ENCODE measurements at places on chromosomes 5 and 9.

DNA sequence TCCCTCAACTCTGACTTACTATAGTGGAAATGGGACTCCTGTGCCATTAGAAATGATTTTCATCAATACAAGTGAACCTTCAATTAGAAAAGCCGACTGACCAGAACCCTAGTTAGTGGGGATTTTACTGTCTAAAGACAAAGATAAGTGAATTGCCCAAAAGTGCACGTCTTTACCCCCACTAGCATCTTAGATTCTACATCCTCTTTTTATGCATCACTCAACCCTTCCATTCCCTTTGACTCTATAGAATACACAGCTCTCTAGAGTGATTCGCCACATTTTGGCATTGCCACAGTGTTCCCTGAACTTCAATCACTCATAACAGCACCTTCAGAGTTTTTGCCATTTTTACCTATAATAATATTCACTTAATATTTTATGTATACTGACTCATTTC, 226.6 kb downstream of the EBF1 start:
- no peak overlapping the region for H3K27ac ChIP-seq
- no peaks in the 10 kb centered on the region for H3K4me1 ChIP-seq
- no peaks in the 10 kb centered on the region for H3K27me3 ChIP-seq
- no peak overlapping the region for H3K4me3 ChIP-seq

DNA sequence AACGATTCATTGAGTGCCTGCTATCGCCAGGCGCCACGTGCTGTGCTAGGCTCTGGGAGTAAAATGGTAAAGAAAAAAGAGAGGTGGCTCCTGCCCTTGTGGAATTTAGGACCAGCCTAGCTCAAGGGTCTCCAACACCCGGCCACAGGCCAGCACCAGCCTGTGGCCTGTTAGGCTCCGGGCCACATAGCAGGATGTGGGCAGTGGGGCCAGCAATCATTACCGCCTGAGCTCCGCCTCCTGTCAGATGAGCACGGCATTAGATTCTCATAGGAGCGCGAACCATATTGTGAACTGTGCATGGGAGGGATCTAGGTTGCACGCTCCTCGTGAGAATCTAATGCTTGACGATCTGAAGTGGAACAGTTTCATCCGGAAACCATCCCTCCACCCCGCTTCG, 1.5 kb downstream of the RMRP start:
- H3K27me3 ChIP-seq = no peaks in the 10 kb centered on the region
- peaks cover 37% of the 10 kb centered on the region for H3K4me1 ChIP-seq
- H3K27ac ChIP-seq = peak overlapping the region; percentile 98
- H3K4me3 ChIP-seq = no peak overlapping the region
- peaks cover 13% of the 10 kb centered on the region for H3K36me3 ChIP-seq

GRCh38 chr5:172733131-172733973, 37.6 kb downstream of the DUSP1 start:
- peaks cover 38% of the 10 kb centered on the region for H3K4me1 ChIP-seq
- no peak overlapping the region for H3K4me3 ChIP-seq
- no peaks in the 10 kb centered on the region for H3K36me3 ChIP-seq
- peak; percentile 96 for DNase-seq

DNA sequence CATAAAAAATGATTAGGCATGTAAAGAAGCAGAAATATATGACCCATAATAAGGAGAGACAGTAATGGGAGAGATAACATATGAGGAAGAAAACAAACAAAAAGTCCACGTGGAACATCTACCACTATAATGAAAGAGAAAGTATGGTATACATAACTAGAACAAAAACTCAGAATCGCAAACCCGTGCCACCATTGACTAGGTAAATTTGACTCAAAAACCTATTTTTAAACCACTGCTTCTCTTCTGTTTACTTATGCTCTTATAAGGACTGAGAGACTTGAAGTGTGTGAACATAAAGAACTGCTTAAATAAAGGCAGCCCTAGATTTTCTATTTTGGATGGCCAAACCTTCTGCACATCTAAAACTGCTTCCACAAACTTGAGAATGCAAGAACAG, 330.7 kb downstream of the CAAP1 start:
- no peaks in the 10 kb centered on the region for H3K27me3 ChIP-seq
- H3K4me3 ChIP-seq = no peak overlapping the region
- no peak for DNase-seq
- no peaks in the 10 kb centered on the region for H3K4me1 ChIP-seq
- no peaks in the 10 kb centered on the region for H3K36me3 ChIP-seq
- no peak overlapping the region for H3K27ac ChIP-seq

DNA sequence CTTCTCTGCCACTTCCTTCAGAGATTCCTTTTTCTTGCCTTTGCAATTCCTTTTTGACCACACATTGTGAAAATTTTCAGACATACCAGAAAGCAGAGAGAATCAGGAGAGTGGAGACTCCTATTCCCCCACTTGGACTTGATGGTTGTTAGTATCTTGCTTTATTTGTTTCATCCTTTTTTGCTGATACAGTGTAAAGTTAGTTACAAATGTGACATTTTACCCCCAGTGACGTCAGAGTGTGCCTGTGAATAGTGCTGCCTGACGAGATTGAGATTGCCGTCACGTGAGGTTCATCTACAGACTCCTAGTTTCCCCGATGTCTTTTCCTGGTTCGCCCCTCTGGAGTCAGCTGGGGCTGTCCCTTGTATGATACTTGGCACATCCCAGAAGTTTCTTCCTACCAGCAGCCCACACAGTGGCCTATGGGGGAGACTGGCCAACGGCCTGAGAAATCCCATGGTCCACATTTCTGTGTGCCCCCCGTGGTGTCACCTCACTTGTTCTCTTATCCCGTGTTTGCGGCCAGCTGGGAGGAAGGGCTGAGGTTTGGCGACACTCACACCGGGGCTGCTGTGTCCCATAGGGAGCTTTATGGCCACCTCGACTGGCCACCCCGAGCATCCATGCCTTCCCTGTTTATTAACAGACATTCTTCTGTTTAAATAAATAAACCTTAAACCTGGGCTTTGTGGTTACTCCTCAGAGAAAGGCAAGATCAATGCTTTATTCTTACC, 48.2 kb upstream of the CACNA1B start:
- no peaks in the 10 kb centered on the region for H3K27me3 ChIP-seq
- H3K36me3 ChIP-seq = peaks cover 42% of the 10 kb centered on the region
- no peak overlapping the region for H3K27ac ChIP-seq

DNA sequence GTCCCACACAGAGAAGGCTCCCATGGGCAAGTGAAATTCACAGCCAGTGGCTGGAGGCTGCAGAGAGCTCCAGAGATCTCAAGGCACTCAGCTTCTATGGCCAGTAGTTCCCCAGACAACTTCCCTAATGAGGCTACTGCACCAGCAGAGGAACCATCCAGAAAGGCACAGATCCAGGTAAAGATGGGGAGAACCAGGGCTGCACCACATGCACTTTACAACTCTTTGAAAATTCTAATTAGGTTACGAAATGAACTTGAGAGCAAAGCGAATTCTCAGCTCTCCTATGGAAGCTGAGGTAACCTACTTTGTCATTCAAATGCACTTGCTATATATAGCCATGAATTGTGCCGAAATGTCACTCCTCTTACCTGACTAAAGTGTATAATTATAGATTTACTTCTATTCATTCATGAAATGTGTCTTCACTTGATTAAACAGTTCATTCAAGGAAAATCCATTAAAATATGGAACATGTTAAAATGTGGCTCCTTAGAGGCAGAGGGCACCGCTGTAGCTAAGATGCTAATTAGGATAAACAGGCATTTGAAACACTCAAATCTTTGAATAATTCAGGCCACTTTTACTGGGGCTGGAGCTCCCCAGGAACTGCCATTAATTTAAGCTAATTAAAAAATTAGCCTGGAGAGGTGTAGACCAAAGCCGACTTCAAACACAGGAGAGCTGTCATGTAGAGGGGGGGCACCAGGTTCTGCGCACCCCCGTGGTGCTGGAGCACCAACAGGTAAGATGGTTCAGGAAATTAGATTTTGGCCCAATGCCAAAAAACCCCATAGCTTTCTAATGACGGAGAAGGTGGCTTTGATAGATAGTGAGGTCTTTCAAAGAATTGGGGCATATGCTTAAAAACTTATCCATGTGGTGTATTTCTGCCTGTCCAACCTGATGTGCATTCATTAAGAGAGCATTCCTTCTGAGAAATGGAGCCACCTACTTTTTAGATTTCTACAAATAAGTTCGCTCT, 204.1 kb downstream of the GABBR2 start:
- no peaks in the 10 kb centered on the region for H3K4me1 ChIP-seq
- H3K27me3 ChIP-seq = no peaks in the 10 kb centered on the region
- DNase-seq = no peak
- H3K27ac ChIP-seq = no peak overlapping the region

GRCh38 chr5:43674536-43674935, 71.6 kb downstream of the NNT start:
- H3K4me3 ChIP-seq = no peak overlapping the region
- DNase-seq = no peak
- no peaks in the 10 kb centered on the region for H3K36me3 ChIP-seq
- no peak overlapping the region for H3K27ac ChIP-seq
- no peaks in the 10 kb centered on the region for H3K4me1 ChIP-seq
- H3K27me3 ChIP-seq = no peaks in the 10 kb centered on the region

DNA sequence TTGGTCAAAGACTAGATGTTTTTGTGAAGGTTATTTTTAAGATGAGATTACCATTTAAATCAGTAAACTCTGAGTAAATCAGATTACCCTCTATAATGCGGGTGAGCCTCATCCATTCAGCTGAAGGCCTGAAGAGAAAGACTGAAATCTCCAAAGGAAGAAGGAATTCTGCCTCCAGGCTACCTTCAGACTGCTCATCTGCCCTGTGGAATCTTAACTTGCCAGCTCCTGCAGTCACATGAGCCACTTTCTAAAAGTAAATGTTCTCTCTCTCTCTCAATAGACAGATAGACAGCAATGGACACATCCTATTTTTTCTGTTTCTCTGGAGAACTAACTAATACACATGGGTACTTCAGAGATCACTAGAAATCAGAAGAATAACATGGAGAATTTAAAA, 182.8 kb downstream of the CFAP90 start:
- no peaks in the 10 kb centered on the region for H3K27me3 ChIP-seq
- no peak overlapping the region for H3K27ac ChIP-seq
- H3K36me3 ChIP-seq = no peaks in the 10 kb centered on the region
- H3K4me1 ChIP-seq = no peaks in the 10 kb centered on the region
- no peak overlapping the region for H3K4me3 ChIP-seq

DNA sequence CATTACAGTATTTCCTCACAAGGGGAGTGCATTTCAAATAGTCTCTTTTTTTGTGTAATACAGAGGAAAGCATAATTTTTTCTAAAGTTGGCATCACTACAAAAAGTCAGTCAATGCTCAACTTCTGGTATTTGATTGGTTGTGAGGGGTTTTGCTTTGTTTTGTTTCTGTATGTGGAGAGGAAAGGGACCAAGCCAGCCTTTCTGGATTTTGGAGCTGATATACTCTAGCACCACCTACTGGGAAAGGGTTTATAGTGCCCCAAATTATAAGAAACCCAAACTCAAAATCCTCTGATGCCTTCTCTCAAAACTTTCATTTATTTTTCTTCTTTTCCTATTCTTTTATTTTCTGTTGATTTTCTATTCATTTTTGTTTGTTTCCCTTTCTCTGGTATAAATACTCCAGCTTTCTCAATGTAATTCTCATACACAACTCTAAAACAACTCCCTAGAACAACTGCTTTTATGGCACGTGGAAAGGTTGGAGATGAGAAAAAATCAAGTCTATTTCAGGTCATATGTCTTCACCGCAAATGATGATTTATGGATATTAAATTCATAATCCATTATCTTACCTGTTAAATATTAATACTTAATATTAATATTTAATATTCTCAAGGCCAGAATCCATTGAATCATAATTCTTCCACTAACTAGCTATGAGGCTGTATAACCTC, 69.5 kb upstream of the ANXA1 start:
- no peaks in the 10 kb centered on the region for H3K36me3 ChIP-seq
- H3K27ac ChIP-seq = peak overlapping the region; percentile 32
- H3K27me3 ChIP-seq = no peaks in the 10 kb centered on the region
- no peak overlapping the region for H3K4me3 ChIP-seq
- DNase-seq = no peak

GRCh38 chr5:134465816-134466240, 54.1 kb upstream of the CDKN2AIPNL start:
- H3K27me3 ChIP-seq = no peaks in the 10 kb centered on the region
- peak overlapping the region; percentile 54 for H3K4me3 ChIP-seq
- H3K36me3 ChIP-seq = no peaks in the 10 kb centered on the region
- peak overlapping the region; percentile 98 for H3K27ac ChIP-seq
- DNase-seq = peak; percentile 96

DNA sequence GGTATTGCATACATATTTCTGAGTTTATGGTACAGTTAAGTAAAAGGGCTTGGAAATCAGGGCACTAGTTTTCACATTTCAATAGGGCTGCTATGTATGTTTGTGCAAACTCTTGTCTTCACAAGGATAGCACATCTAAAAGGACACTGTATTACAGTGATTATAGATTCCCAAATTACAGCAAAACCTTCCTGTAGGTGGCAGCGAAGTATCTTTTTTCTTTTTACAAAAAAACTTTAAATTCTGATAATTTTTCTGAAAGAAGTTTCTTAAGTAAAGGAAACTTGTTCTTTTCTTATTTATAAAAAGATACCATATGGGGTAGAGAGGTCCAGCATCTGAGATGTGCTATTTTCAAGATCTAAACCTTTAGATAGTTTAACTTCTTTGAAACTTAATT, 337.8 kb downstream of the PTPRD start:
- no peaks in the 10 kb centered on the region for H3K36me3 ChIP-seq
- H3K4me1 ChIP-seq = no peaks in the 10 kb centered on the region
- H3K4me3 ChIP-seq = no peak overlapping the region

- H3K27ac ChIP-seq = no peak overlapping the region
- no peaks in the 10 kb centered on the region for H3K36me3 ChIP-seq
- no peaks in the 10 kb centered on the region for H3K27me3 ChIP-seq
- no peak overlapping the region for H3K4me3 ChIP-seq
These were observed 1.5 kb upstream of the TEX10 start for GRCh38 chr9:100354121-100354800.

GRCh38 chr9:104556830-104557634, 11.9 kb upstream of the OR13C8 start:
- no peaks in the 10 kb centered on the region for H3K27me3 ChIP-seq
- no peak overlapping the region for H3K4me3 ChIP-seq

- peaks cover 78% of the 10 kb centered on the region for H3K4me1 ChIP-seq
- peak; percentile 95 for DNase-seq
- peak overlapping the region; percentile 94 for H3K27ac ChIP-seq
- H3K4me3 ChIP-seq = peak overlapping the region; percentile 13
These were observed 71.8 kb upstream of the CD180 start for GRCh38 chr5:67268231-67269021.

DNA sequence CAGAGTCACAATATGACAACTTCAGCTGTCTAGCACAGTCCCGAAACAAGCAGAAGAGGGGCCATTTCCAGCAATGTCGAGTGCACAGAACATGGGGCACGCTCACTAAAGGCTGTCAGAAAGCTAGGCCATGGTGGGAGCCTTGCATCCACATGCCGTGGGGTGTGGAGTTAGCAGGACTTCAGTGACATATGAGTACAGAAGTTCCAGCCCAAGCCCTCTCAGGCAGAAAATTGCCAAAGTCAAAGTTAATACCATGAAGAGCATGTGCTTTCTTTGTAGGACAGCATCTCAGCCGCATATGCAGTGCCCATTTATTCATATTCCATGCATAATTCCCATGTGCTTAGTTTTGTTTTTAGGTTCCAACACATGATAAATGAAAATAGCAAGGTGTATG, 26.7 kb downstream of the ECM2 start:
- no peaks in the 10 kb centered on the region for H3K27me3 ChIP-seq
- DNase-seq = no peak
- no peak overlapping the region for H3K27ac ChIP-seq

Data from sigmoid colon (tissue), 7 donors.